ENCODE measurements at places on chromosomes 4 and X.

DNA sequence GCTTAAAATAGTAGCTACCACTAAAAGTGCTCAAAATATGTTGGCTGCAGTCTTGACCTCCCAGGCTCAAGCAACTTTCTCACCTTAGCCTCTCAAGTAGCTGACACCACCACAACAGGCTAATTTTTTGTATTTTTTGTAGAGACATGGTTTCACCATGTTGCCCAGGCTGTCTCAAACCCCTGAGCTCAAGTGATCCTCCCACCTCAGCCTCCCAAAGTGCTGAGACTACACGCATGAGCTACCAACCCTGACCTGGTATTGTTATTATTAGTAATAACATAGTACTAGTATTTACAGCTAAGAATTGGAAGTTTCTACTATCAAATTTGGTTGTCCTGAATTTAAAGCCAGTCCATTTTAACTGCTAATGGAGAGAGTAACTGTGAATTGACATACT lies 18.0 kb downstream of the STAP1 start:
- no peak for DNase-seq

- no peak for DNase-seq
These were observed 106.8 kb upstream of the NKX1-1 start for GRCh38 chr4:1512738-1513660.

- DNase-seq: no peak
These were observed 579 bp downstream of the ABCD1 start for GRCh38 chrX:153725039-153725831.

GRCh38 chrX:16946971-16947562 lies 609 bp downstream of the REPS2 start:
- no peak for DNase-seq

- DNase-seq: no peak
These were observed 12.4 kb upstream of the GPR173 start for GRCh38 chrX:53036149-53036548.

DNA sequence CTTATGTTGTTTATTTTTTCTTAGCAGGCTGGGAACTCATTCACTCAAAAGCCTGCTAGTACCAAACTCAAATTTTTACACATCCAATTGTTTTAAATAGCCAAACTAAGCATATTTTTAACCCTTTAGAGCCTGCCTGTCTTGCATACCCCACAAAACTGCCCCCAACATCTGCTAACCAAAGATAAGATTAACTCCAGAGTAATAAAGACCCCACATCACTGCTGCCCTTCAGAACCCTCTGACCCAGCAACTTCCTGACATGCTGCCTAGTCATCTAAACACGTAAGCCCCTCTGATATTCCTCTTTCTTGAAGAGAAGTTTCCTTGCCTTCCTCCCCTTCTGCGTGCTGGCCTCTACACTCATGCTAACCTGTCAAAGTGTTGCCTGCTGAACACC lies 60.7 kb upstream of the ASB12 start:
- DNase-seq: no peak

DNA sequence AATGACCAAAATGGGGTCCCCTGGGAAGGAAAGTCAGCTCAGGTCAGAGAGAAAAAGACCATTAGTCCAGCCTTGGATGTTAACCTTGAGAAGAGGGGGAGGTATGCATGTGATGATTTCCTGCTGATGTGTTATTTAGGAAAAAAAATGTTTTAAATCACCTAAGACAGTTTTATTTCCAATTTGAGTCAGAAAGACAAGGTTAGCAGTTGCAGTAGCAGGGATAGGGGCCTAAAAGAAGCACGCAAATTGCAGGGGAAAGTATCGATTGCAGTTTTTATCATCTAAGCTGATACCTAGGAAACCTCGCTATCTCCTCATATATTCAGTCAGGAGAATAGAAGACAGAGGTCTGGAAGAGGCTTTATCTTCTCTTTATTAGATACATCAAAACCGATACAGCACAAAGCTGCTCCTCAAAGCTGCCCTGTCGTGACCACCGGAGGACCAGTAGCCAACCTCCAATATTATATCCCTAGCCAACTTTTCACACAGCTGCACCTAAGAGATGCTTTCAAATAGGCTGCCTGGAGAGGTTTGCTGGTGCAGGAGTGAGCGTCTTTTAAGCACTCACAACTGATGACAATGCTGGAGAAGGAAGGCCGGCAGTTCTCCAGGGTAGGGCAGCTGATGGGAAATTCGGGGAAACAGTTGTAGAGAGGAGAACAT lies 289.4 kb downstream of the INPP4B start:
- no peak for DNase-seq

GRCh38 chr4:14783011-14783877 lies 219.0 kb upstream of the CPEB2 start:
- DNase-seq: peak; percentile 49

DNA sequence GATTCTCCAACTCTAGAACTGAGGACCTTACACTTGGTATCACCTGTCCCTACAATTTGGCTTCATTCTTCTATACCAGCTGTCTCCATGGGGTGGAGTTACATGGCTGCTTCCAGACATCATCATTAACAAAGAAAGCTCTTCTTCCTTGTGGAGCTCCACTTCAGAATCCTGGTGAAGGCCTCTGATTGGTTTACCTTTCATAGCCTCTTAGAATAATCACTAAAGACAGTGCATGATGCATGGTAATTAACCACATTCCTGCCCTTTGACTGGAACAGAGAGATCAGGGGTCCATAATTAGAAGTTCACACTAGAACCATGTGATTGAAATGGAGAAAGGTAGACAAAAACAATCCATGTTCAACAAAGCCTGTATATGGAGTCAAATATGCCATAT lies 112.6 kb upstream of the ZNF827 start:
- no peak for DNase-seq

GRCh38 chr4:26388671-26389070 lies 67.9 kb downstream of the RBPJ start:
- no peak for DNase-seq

DNA sequence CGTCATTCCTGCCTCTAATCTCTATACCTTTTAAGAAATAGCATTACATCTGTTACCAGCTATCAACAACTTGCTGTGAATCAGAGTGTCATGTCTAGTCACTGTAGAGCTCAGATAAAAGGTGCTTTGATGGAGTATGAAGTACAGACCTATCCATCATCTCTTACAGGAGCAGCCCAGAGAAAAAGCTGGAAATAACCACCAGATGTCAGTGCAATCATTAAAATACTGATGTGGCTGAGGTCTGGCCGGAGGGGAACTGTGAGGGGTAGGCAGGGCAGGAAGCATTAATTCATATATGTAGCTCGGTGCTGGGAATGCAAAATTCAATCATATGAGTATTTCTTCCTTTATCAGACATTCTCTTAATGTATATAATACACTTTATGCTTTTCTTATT lies 100.6 kb downstream of the AKAP4 start:
- DNase-seq: no peak

- DNase-seq: peak; percentile 97
These were observed 119.9 kb upstream of the HS3ST1 start for GRCh38 chr4:11548597-11549082.

DNA sequence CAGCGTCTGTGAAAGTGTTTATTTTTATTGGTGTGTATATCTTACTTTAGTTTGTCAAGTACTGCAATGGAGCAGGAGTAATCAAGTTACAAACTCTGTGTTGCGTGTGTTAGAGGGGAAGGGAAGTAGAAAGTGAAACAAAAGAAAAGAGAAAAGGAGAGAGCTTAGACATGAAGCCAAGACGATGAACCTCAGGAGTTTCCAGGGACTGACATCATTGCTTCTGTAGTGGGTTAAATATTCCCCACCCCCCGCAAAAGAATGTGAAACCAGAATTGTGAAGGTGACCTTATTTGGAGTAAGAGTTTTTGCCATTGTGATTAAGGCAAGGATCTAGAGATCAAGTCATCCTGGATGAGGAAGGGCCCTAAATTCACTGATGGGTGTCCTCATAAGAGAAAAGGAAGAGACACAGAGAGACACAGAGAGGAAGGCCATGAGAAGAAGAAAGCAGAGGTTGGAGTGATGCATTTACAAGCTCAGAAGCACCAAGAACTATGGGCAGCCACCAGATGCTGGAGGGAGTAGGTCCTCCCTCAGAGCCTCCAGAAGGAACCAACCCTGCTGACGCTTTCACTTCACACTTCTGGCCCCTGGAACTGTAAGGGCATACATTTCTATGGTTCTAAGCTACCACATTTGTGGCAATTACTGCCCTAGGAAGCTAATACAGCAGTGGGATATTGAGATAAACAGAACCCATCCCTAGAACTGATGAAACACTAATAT lies 173.6 kb upstream of the SFRP2 start:
- no peak for DNase-seq

- DNase-seq: peak; percentile 93
These were observed 98.8 kb downstream of the CDS1 start for GRCh38 chr4:84681486-84682274.

GRCh38 chr4:4794421-4794820 lies 65.0 kb upstream of the MSX1 start:
- no peak for DNase-seq

DNA sequence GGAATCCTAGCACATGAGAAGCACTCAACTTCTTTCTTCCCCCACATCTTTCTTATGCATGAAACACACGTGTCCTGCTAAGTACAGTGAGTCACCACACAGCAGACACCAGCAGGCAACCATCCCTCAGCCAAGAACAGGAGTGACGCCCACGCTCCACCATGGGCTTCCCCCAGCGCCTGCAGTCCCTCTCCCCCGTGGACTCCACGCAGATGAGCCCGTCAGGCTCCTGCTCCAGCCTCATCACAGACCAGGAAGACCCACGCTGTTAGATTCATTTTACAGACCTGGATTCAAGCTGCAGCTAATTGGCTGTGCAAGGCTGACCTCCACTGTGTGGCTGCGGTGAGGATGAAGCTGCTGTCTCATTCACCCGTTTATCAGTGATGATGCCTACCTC lies 16.7 kb downstream of the HMX1 start:
- DNase-seq: no peak

DNA sequence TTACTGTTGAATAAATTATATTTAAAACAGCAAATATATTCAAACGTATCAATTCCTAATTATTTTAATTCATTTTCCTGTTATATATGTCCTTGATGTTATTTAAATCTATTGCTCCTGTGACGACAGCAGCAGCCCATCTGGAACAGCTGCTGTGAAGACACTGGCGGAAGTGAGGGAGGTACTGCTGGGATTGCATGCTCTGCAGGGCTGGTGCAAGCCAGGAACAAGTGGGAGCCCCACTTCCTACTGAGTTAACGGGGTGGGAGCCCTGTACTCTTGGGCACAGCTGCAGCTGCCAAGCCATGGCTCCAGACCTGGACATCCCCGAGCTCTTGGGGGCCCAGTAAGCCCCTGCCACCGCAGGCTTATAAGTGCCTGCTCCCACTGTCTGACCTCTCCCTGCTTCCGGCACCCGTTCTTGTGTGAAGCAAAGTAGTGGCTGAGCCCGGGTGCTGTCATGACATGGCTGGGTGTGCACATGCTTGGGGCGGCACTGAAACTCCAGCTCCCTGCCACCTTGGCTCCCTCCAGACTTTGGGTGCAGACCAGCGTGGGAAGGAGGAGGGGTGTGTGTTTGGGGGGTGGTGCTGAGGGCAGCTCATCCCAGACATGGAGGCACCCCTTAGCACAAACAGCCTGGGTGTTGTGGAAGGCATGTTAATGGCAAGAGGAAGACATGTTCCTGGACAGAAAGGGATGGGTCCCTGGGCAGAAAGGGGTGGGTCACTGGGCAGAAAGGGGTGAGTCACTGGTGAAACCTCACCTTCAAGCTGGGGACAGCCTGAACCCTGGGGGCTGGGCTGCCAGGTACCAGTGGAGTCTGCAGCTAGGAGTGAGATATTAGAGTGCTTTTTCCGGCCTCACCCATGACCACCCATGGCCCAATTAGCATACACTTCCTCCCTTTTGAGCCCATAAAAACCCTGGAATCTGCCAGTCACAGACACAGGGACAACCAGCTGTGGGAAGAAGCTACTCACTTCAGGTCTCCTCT lies 1981.3 kb upstream of the IGFBP7 start:
- DNase-seq: no peak

DNA sequence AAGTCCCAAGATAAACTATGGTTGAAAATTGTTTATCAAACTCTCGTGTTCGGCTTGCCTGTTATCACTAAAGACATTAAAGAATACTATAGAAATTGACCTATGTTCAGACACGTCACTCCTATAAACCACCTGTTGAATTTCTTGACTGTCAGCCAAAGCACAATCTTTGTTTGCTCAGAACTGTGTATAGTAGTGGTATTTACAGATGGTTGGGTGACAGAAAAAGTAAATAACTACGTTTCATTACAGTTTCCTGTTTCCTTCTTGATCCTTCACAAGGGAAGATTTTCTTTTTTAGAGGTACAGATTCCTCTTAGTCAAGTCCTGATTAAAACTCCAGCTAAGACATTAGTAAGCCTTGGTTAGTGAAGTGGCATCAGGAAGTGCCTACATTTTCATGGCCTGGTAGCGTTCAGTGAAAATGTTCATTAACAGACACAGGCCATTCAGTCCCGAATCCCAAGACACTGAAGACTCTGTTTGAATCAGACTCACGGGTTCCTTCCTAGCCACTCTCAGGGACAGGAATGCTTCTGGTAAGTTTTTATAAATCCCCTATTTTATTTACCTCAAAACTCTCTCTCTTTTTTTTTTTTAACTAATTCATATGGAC lies at the start of gene SMIM31:
Gene SMIM31 (plus strand): TSS at position 259 of the 616 bp plus-strand sequence. CDS start 16,313 bp downstream, outside the sequence.
- DNase-seq: peak; percentile 5

DNA sequence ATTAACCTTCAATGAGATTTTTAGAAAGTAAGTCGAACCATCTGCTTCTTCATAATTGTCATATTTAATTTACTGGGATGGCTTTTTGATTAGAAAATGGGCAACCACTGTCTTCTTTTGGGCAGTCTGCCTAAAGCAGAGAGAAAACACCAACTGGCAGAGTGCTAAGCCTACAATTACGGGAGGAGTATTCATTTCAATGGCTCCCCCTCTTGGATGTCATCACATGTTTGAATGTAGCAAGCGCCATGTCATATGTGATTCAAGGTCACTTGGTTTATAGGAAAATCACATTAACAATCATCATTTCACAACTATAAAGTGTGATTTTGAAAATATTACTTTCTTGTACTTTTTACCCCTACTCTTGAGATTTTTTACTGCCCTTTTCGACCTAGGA lies 261.9 kb downstream of the FRMPD4 start:
- no peak for DNase-seq

DNA sequence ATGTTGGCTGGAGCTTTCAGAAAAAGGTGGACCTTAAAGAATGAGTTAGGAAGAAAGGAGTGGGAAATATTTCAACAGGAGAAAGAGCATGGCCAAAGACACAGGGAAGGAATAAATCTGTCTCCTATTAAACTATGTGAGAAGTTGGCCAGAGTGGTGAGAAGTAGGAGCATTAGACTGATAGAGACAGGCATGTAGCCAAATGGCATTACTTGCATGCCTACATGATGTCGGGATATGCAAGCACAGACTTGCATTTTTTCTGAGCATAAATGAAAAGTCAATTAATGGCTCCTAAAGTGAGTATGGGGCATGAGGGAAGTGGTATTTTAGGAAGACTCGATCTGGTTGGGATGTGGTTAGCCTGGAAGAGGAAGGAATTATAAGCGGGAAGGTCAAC lies 279.6 kb upstream of the PITX2 start:
- no peak for DNase-seq

DNA sequence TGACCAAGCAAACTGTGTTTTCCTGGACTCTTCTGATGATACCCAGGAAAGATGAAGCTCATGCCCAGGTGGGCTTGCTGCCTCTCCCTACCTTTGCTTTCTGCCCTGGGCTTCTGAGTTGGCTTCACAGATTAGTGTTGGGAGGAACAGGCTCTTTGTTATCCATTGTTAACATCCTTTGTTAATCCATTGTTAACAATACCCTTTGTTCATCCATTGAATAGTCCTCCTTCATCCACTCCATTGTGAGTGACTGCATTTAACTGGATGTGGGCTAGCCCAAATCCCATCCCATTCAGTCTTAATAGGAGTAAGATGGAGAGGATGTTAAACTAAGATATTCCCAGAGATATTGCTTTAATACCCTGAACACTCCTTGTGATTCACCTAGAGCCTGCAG lies 199.0 kb upstream of the LNX1 start:
- DNase-seq: no peak

GRCh38 chrX:103002576-103002975 lies 61.4 kb downstream of the BEX1 start:
- DNase-seq: no peak
